NCI-H748 treated with DMSO at 0.1 percent for 48 hours (cell line): ENCODE measurements at places on chromosomes 2 and 18.

DNA sequence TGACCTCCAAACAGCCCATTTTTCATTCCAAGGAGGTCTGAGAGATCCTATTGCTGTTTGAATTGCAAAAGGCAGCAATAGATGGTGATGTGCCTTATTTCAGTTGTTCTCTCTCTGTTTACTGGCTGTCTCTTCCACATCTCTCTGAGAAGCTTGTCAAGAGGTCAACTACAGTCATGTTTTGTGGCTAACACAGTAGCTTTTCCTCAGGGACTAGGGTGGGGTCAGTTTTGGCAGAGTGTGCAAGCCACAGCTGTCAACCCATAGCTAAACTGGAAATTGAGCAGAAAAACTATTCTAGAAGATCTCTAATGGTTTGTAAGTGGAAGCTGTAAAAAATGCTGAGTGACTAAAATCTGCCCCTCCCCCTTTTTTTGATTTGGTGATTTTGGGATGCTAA lies 67.1 kb downstream of the DIS3L2 start:
- DNase-seq = no peak

GRCh38 chr2:136901732-136902131 lies 136.4 kb downstream of the THSD7B start:
- DNase-seq = no peak

GRCh38 chr2:221042926-221043325 lies 529.2 kb downstream of the EPHA4 start:
- no peak for DNase-seq

DNA sequence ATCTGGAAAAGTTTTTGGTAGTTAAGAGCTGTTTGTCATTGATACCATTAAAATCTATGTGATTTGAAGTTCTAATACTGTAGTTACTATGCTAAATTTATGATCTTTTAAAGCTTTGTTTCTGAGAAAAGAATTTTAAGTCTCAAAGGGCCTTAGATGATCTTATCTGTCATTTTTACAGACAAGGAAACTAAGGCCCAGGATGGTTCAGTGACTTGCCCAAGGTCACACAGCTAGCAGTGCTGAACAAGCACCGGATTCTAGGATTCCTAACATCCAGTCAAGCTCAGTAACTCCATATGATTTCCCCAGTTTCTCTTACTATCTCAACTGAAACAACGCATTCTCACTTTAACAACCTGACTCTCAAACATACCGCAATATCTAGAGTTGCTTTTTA lies 37.7 kb downstream of the PELI1 start:
- no peak for DNase-seq

DNA sequence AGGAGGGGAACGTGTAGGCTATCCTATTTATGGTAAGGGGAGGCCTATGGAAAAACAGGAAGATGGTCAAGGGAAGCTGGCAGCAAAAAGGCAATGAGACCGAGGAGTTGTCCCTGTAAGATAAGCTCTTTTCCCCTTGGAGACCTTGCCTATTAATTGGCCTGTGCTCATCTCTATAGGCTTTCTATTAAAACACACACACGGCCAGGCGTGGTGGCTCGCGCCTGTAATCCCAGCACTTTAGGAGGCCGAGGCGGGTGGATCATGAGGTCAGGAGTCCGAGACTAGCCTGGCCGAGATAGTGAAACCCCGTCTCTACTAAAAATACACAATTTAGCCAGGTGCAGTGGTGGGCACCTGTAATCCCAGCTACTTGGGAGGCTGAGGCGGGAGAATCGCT lies 32.1 kb downstream of the EPAS1 start:
- no peak for DNase-seq

DNA sequence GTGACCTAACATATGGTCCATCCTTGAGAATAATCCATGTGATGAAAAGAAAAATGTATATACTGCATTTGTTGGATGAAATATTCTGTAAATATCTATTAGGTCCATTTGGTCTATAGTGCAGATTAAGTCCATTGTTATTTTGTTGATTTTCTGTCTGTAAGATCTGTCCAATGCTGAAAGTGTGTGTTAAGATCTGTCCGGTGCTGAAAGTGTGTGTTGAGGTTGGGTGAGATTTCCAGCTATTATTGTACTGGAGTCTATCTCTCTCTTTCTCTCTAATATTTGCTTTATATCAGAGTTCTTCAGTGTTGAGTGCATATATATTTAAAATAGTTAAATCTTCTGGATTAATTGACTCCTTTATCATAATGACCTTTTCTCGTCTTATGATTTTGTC lies 828.8 kb upstream of the CRIM1 start:
- no peak for DNase-seq
